ENCODE measurements at places on chromosomes 12 and 14.

DNA sequence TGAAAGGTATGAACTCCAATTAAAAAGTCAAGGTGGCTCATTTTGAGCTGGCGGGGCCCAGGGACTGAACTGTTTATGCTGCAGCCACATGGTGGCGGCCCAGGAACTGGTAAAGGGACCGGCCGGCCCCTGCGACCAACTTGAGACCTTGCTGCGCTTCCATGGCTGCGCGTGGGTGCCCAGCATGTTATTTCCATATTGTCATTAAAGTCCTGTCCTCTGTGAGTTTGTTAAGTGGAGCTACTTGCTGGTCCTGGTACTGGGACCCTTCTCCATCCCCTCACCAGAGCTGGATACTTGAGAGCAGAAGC lies 62.3 kb downstream of the BEGAIN start:
- DNase-seq = no peak

DNA sequence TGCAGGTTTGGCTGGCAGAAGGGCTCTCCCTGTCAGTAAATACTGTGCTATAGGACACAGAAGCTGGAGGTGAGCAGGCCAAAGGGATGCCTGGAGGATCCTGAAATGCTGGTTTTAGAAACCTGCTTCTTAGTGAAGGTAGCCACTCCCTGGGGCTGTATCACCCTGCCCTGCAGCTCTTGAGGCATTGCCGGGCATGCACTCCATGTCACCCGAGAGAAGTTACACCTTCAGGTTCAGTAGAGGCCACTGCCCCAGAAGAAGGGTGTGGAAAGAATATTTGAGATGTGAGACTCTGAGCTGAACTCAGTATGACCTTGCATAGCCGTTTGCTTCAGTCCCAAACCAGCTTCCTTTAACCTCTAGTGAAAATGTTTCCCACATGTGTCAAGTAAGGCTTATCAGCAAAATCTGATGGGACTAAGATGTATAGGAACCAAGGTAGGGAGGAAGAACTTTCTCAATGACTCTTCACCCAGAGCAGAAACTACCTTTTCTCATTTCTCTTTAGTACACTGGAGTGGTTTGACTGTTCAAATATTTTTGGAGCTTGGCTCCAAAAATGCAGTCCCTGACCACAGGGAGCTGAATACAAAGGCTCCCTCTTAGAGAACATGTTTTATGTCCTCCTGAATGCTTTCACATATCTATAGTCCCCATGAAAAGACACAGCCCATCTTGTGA lies 164.5 kb upstream of the DYRK2 start:
- no peak for DNase-seq

DNA sequence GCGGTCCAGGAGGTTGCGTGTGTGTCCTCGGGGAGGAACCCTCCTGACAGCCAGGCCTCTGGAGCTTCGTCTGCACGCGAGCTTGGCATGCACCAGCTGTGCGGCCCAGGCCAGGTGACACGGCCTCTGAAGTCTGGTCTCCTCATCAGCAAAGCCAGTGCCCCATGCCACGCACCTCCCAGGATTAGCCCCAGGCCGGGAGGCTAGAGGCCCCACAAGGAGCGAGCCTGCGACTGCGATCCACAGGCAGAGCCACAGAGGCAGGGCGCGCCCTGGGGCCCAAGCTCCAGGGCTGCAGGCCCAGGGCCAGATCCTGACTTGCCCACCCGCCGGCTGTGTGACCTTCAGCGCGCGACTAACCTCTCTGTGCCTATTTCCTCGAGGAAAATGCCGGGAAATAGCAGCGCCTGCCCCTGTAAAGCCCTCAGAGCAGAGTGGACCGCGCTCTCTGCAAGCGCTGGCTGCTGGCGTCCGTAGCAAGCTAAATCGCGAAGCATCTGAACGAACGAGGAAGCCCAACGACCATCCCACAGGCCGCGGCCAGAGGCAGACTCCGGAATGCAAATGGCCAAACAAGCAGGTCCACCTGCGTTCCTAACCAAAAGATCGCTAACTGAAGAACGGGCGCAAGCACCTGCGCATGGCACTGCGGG lies 492 bp upstream of the BTBD6 start:
- DNase-seq = no peak

DNA sequence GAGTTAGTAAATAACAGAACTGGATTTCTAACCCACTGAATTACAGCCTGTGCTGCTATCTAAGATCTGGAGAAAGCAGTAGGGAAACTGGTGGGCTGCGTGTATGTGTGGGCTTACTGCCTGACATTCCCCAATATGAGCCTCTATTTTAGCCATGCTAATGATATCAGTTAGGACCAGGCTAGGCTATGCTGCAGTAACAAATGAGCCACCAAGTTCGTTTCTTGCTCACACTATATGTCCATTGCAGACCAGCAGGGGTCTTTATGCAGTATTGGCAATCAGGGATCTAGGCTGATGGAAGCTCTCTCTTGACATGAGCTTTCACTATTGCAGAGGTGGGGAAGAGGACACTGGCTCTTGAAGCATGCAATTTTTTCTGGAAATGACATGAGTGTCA lies 40.4 kb downstream of the FOS start:
- no peak for DNase-seq

DNA sequence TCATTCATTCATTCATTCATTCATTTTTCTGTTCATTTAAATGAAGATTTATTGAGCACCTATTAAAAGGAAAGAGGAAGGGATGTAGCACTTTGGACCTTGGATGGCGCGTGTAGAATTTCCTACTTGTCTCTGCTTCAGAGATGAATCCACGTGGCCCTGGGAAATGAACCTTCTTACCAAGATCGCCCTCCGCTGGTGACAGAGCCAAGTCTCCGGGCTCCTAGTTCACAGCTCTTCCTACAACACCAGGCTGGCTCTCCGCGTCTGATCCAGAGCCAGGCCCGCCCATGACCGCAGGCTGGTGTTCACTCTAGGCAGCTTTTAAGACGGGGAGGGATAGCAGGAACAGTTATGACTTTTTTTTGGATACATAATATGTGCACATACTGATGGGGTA lies 70.9 kb upstream of the PIWIL1 start:
- DNase-seq = no peak

DNA sequence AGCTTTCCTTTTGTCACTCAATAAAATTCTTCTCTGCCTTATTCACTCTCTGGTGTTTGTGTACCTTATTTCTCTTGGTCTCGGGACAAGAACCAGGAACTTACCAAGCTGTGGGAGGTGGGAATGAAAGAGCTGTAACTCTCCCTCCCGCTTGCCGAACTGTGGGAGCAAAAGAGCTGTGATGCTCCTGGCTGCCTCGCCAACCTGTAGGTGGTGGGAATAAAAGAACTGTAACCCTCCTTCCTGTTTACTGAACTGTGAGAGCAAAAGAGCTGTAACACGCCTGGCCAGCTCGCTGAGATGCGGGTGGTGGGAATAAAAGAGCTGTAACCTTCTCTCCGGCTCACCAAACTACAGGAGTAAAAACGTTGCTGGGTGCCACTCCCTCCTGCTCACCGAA lies 314.1 kb upstream of the LRIG3 start:
- no peak for DNase-seq

DNA sequence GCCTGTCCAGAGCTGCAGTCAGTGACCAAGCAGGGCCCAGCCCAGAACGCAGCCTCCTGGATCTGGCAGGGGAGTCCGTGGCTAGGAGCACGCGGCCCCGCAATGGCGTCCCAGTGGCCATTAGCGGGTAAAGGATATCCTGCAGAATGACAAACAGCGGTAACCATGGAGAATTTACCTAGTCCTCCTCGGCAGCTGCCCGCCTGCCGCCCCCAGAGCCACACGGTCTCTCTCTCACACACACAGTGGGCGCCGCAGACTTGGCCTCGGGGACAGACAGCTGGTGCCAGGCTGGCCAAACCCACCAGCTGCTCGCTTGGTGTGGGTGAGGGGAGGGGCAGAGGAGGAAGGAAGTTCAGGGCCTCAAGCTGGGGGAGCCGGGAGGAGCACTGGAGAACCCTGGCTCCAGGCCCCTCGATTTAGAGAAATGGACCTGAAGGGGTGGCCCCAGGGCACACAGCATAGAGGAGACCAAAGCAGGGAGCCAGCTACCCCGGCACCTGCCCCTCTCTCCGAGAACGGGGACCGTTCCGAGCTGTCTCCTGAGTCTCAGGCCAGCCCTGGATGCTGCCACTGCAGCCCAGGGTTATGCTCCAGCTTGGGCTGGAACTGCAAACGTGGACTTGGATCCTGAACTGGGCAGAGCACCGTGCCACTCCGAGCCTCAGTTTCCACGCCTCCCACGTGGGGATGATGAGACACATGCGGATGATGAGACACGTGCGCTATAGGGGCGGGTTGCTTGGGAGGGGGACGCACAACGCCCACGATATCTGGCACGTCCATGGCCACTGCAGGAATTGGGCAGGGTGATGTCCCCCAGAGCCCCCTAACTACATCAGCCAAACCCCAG lies 3.4 kb downstream of the CDK2AP1 start:
- no peak for DNase-seq

- no peak for DNase-seq
These were observed 78.7 kb downstream of the PRICKLE1 start for GRCh38 chr12:42510823-42511222.

DNA sequence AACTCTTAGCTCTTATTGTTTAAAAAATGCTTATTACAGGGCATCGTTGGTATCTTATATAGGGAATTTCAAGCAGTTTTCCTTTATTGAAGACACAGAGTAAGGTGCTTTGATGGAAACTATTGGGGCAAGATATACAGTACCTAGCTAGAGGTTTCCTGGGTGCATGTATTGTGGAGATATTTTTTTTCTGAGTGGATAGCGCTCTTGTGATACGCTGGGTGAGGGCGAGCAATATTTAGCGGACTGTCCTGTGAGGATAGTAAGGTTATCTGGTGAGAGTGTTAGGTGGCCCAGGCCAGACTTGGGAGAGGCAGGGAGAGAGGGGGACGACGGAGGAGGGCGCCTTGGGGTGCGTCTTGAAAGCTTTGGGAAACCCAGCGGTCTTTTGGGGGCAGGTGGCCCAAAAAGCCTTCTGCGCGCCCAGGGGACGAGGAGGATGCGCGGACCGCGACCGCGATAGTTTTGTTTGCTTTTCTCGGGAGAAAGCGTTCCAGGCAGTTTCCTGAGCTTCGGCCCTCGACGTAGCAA lies 596 bp upstream of the BICD1 start:
- DNase-seq = no peak

GRCh38 chr14:105913861-105914260 lies 387.5 kb downstream of the TMEM121 start:
- no peak for DNase-seq

DNA sequence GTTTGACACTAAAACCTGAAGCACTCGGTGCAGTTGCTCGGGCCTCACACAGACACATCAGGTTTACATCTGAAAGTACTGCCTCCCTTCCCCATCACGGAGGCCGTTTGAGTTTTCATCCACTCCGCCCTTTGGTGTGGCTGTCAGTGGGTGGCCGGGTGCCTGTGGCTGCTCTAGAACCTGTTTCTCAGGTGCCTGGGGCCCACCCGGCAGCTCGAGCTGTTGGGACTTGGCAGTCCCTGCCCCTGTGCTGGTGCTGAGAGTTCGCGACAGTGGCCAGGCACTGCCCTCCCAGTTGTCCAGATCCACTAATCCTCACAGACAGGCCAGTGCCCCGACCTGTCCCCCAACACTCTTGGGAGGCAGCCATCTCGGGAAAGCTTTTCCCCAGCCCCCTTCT lies 22.4 kb downstream of the XRCC3 start:
- no peak for DNase-seq

- DNase-seq = no peak
These were observed 19.3 kb upstream of the SERPINA6 start for GRCh38 chr14:94342334-94342934.

DNA sequence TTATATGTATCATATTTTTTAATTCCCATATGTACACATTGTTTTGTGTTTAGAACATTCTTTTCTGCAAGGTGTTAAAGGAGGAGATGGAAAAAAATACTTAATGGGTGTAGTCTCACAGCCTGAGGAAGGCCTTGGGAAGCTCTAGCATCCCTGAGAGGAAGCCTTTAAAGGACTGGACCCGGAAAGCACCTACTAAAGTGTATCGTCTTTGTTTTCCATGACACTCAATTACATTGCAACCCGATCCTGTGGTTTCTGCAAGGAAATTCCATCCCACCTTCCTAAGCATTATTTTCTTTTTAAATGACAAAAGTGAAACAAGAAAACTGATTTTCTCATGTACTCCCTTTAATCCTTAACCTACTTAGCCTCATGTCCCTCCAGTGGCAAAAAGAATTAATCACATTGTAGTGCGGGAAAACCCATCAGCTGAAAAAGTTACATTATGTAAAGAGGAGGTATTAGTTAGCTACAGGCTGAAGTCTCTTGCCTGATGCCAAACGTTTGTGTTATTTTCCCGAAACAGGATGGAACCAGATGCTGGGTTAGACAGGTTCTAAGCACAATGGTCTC lies 147.8 kb upstream of the CPSF6 start:
- no peak for DNase-seq

- DNase-seq = no peak
These were observed 163.7 kb upstream of the IGF1 start for GRCh38 chr12:102643879-102644575.

GRCh38 chr14:103136388-103137271 lies 13.4 kb downstream of the TNFAIP2 start:
- no peak for DNase-seq

DNA sequence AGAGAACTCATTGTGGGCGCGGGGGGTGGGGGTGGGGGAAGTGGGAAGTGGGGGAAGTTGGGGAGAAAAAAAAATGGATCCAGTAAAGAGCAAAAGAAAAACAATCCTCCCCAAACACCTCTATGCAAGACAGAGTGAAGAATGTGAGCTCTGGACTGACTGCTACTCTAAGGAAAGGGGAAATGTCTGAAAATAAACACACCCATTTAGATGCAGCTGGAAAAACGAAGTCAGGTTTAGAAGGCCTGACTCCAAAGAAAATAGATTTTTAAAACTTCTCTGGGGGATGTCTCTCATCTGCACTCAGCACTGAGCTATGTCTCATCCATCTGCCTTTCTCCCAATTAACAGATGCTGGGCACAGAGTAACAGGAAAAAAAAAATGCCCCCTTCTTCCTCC lies 904.4 kb downstream of the GALC start:
- DNase-seq = no peak

DNA sequence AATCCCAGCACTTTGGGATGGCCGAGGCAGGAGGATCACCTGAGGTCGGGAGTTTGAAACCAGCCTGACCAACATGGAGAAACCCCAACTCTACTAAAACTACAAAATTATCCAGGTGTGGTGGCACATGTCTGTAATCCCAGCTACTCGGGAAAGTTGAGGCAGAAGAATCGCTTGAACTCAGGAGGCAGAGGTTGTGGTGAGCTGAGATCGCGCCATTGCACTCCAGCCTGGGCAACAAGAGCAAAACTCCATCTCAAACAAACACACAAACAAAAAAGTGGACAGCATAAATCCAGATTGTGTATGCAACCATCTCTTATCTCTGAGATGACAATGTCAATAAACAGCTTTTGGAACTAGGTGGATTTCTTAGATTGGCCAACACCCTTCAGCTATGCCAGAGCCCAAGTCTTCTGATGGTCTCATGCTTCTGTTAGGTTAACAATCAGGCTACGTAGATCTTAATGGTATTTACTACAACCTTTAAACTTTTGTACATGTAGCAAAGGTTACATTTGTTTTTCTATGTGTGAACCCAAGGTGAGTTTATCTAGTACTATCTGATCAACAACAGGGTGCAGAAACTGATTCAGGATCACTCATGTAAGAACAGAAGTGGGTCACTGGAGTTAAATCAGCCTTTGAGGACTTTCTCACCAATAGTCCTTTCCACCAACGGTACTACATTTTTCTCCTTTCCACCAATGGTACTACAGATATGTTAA lies 73.7 kb downstream of the DUSP16 start:
- DNase-seq = no peak

Measured in cortex of kidney (tissue), 1 donor.